ENCODE measurements at places on chromosomes 1 and 21.

DNA sequence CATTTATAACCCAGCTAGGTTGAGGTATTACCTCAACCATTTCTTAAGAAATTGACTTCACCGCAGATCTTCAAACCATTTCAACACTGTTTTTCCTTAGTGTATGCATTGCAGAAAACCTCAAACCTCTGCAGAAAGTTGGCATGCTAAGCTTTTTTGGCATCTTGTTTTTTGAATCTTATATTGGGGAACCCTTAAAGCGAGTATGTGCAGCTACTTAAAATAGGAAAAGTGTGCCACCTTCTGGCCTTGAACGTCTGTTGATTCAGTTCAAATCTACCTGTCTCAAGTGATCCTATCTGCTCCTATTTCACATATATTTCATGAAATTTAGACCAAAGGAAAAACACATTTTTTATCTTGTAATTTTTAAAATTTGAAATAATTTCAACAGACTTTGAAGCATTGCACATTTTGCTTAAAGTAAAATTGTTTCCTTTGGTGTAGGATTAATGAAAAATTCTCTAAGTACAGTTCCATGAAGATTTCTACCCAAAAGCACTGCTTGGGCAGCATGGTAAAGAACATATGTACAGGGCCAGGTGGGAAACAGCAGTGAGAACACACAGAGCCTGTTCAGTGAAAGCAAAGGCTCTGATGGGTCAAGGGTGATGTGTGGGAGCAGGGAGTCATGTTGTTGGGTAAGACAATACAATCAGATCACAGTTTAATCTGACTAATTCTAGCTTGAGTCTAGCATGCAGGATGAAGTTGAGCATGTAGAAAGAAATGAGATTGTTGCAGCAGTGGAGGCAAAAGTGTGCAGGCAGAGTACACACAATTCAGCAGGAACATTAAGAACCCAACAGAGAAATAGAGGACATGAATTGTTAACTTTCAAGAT is 17.2 kb downstream of the HENMT1 start:
- DNase-seq, result peak; percentile 75

GRCh38 chr1:31739346-31739745 is 24.8 kb downstream of the ADGRB2 start:
- DNase-seq, result no peak

- DNase-seq, result no peak
Measured at GRCh38 chr1:93483200-93483599, 35.3 kb downstream of the FNBP1L start.

DNA sequence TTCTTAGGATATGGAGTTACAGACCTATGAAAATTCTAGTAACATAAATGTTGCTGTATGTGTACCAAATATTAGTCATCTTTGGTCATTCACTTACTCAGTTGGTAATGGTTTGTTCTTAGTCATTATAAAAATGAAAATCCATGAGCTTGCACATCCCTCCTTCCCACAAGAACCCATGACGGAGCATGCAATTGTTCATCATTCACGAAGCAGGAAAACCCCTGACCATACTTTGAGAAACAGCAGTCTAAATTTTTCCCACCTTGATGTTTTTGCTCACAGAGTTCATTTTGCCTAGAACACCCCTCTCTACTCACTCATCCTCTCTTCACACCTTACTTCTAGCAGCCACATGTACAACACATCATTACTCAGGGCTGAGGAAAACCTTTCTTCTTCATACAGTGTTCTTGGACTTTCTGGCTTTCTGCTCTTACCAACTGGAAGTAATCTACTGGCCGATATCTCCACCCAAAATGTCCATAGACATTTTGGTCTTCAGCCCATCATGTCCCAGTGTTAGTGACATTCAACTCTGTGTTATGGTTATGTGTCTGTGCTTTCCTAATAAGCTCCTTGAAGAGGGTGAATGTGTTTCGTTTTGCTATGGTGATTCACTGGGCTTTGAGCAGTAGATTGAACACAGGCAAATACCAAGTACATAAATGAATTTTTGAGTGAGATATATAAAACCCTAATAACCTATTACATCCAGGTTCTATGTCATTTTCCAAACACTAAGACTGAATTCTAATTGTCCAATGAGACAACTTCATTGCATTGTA is 189.9 kb downstream of the ZC3H11B start:
- no peak for DNase-seq

GRCh38 chr1:24987875-24988557 is 57.9 kb upstream of the RUNX3 start:
- DNase-seq, result peak; percentile 67

DNA sequence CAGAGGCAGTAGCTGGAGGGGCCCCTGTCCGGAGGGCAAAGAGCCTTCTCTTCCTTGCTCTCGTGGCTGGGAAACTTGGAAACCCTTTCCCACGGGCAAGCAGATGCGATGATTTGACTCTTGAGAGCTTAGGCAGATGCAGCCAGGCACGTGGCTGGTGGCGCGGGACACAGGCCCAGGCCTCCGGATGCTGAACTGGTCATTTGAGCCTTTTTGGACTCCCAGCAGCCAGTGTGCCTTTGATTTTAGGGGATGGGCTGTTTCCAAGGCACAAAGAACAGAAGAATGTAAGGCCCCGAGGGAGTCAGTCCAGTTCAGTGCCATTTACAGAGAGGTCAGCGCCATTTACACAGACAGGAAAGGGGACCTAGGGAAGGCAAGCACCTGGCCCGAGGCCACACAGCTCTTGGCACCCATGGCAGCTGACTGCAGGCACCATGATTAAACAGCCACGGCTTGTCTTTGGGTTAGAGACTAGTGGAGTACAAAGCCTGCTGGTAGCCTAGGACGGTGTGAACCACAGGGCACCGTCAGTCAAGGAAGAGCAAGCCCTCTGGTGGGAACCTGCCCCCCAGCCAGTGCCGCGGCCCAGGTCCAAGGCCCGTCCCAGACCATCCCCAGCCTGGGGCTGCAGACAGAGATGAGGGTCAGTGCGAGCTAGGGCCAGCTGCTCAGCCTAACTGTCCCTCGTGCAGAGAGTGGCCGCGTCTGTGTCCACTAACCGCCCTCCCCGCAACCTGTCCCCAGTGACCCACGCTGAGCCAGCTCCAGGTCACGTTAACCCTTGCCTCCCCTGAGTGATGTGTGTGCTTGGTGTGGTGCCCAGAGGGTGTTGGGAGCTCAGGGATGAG is 20.4 kb upstream of the CCDC27 start:
- DNase-seq, result no peak

GRCh38 chr21:33055991-33056390 is 13.9 kb upstream of the OLIG1 start:
- DNase-seq, result no peak

- DNase-seq, result no peak
Measured at GRCh38 chr1:88647249-88647645, 36.8 kb upstream of the PKN2 start.

GRCh38 chr1:33130297-33130696 is 49.3 kb downstream of the AZIN2 start:
- no peak for DNase-seq

DNA sequence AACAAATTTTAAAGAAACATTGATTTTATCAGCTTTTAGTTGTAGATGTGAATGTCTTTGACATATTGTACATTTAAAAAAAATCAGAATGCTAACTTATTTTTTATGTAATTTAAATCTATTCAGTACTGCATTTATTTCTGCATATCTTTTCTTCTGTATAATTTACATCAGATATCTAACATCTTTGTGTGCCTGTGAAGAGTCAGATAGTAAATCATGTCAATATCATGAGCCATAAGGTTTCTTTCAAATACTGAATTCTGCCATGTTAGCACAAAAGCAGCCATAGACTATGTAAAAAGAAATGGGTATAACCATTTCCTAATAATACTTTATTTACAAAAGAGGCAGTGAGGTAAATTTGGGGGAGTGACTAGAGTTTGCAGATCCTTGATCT is 1829.2 kb downstream of the NCAM2 start:
- no peak for DNase-seq

DNA sequence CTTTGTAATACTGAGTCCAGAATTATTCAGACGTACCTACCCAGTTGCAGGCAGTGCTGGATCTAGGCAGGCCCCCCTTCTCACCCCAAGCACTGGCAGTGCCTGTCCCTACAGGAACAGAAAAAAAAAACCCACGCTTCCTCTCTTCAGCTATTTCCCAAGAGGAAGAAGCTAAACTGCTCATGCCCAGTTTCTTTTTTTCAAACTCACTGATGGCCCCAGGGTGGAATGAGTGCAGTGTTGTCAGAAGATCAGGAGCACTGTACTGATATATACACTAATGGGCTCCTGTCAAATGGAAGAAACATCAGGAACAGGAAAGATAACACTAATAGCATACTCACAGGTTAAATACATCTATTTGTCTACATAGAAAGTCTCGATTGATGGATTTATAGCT is 28.2 kb upstream of the DOCK7 start:
- no peak for DNase-seq

- DNase-seq, result no peak
Measured at GRCh38 chr1:230382001-230382491, 44.1 kb downstream of the PGBD5 start.

DNA sequence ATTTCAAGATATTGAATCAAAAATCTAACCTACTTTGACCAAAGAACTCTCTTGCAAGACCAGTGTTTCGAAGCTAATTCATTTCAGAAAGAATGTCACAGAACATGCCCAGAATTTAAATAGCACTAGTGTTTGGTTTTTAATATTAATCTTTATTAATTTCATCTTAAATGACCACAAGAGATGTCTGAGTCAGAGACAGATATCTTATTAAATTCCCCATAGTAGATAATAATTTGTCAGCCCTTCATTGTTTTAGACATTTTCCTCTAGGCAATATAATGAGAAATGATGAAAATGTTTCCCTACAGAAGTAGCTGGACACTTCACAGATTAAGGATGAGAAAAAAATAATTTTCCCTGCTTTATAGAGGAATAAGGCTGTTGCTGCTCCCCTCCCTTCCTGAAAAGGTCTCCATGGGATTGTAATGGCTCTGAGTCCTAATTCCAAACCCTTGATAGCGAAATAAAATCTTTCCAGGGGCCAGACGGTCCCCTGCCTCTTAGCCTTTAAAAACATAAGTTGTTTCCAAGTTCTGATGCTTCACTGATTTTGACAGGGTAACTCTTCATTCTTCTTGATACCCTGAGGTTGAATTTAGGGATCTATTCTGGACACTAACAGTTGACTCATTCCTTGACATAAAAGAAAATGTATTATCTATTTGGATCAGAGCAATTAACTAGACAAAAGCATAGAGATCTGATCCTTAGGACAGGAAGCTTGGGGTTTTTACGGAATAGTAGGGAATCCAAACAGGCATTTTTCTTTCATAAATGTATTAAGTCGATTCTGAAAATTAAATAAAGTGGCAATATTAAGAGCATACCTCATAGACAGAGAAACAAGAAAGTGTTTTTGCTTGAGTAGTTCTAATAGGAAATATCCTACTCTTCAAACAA is 820.8 kb downstream of the BRINP3 start:
- DNase-seq, result no peak

- no peak for DNase-seq
Measured at GRCh38 chr1:232995189-232995588, 44.8 kb downstream of the NTPCR start.

- no peak for DNase-seq
Measured at GRCh38 chr1:238681021-238681420, 705.3 kb upstream of the CHRM3 start.

DNA sequence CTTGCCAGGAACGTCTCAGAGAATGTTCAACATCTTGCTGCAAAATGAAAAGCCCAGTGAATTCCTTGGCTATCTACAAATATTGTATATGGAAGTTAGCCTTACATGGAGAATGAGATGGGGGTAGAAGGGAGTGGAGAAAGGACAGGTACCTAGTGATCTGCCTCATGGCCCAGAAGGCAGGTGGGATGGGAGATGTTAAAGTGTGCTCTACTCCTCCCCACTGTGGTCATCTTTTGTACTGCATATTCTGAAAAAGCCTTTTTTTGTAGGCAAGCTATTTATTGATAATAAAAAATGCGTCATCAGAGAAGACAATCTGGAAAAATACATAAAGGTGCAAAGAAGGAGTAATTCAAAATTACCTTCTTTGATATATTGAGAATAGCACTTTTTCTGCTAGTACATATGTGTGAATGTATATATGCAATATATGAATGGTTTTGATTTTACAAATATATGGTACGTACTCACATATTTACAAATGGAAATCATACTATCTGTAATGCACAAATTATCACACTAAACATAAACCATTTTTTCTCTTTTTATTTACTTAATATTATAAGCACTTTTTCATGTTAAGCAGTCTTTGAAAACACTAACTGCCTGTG is 19.1 kb upstream of the SLC5A9 start:
- DNase-seq, result peak; percentile 38

DNA sequence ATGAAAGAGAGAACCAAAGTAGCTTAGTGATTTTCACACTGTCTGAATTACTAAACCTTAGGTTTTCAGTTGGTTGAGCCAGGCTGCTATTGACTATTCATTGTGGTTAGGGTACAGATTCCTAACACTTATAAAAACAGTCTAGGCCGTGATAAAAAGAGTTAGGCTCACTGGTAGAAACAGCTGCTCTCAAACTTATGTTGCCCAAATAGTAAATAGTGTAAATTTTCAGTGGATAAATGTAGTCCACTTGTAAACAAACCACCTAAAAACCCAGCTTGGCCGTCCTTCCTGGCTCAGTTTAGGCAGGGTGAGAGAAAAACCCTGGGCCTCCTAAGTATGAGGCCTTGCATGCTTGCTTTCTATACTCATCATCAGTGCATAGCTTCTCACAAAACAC is 34.9 kb downstream of the ARID1A start:
- no peak for DNase-seq

DNA sequence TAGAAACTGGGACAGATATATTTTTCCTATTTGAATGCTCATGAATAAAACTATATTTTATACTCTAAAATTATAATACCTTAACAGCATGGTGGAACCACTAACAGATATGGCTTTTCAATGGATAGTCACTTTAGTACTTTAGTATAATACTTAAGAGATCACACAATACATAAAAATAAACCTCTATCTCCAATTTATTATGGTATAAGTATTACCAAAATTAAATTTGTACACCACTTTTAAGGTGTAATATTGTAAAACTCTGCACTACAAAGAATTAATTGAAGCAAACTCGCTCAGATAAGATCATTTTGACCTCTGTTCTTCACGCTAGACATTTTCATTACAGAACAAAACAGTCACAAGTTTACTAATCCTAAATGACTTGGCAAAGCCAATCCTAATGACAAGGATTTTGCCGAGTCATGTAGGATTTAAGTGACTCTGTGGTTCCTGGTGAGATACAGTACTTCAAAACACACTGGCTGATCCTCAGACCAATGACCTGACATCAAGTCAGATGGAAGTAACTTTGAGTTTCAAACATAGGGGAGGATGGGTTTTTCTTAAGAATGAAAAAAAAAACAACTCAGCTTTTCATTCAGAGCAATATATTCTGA is 200.6 kb downstream of the SMYD3 start:
- DNase-seq, result no peak

- no peak for DNase-seq
Measured at GRCh38 chr1:225044258-225044657, 114.8 kb downstream of the DNAH14 start.

All from GM20000 (cell line).